Inflammatory macrophage treated with lipopolysaccharide for 4 hours (primary cell): ENCODE measurements at places on chromosomes 7 and 10.
A peak's percentile ranks its signal among the peaks of the same experiment; 100 is the strongest.

GRCh38 chr7:70867513-70867912, 264.4 kb upstream of the GALNT17 start:
- DNase-seq: no peak

DNA sequence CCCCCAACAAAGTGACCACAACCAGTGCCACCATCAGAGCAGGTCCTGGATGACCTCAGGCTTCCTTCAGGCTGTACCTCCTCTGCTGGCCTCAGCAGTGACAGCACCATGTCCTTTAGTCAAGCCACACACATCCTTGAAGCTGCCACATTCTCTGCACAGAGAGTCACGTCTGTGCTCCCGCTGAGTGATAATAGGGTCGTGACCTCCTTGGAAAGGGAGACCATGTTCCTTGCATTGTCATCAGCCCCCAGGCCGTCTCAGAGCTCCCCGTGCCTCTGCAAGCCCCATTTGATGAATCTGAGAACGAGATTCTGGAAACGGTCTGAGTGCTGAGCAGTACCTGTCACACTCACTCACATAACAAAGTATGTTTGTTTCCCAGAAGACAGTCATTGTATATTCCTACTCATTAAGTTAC, 106.5 kb upstream of the PRR15 start:
- DNase-seq: no peak

- DNase-seq: no peak
Observed at GRCh38 chr10:24928163-24928562, 24.2 kb downstream of the PRTFDC1 start.

DNA sequence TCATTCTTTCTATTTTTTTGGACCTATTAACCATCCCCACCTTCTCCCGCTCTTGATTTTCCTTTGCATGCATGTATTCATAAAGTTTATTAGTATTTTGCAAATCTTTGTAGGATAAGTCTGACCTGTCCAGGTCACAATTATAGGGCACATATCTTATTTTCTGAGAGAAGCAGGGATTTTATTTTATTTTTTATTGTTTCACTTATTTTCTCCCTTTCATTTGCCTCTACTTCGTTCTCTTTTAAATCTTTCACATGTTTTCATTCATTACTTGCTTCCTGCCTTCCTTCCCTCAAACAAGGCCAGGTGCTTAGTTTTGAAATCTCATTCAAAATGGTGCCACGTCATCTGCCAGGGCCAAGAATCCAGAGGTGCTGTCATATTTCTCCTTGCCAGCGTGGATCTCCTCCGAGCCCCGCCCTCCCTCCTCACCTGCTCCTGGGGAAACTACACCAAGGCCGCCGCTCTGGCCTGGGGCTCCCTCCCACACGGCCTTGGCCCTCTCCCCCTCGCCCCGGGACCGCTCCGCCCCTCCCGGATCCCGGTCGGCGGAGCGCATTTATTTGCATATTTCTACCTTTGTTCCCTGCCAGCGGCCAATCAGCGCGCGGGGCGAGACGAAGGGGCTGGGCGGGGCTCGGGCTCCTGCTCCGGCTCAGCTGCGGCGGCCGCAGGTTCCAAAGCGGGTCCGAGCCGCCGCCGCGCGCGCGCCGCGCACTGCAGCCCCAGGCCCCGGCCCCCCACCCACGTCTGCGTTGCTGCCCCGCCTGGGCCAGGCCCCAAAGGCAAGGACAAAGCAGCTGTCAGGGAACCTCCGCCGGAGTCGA, at the start of gene TSPAN13:
Gene TSPAN13, plus strand, starts transcription at position 654 of the 830 bp plus-strand sequence. CDS start 213 bp downstream, outside the sequence.
- peak; percentile 39 for DNase-seq

DNA sequence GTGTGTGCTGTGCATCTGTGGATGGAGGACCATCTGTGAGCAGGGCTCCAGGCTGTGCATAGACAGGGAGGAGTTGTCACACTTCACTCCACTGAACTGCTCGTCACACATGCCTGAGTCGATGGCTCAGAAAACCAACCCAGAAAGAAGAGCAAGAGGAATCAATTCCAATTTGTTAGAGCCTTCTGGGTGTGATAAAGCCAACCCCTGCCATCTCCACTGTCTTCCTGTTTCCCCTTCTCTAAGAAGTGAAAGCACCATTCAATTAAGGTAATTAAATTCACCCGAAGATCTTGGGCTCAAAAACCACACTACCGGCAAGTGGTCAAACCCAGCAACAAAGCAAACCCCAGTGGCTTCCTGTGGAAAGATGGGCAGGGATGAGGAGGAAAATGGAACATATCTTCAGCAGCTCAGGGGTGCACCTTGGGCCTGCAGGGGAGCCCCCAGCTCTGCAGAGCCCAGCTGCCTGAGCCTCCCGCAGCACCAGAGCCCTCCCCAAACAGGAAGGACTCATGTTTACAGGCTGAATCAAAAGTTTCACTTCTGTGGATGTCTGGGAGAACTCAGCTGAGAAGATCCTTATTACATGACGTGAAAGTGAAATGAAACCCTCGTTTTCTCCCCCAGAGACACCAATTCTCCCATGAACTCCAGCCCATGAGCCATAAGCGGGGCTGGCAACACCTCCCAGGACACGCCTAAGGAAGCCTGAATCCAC, 10.9 kb downstream of the C10orf71 start:
- peak; percentile 92 for DNase-seq

DNA sequence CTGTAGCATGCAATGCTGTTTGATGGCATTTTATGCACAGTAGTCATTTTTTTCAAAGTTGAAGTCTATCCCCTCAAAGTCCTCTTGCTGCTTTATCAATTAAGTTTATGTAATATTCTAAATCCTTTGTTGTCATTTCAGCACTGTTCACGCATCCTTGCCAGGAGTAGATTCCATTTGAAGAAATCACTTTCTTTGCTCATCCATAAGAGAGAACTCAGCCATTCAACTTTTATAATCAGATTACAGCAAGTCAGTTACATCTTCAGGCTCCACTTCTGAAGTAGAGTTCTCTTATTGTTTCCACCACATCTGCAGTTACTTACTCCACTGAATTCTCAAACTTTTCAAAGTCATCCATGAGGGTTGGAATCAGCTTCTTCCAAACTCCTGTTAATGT, 32.3 kb downstream of the SDHAF3 start:
- DNase-seq: no peak

DNA sequence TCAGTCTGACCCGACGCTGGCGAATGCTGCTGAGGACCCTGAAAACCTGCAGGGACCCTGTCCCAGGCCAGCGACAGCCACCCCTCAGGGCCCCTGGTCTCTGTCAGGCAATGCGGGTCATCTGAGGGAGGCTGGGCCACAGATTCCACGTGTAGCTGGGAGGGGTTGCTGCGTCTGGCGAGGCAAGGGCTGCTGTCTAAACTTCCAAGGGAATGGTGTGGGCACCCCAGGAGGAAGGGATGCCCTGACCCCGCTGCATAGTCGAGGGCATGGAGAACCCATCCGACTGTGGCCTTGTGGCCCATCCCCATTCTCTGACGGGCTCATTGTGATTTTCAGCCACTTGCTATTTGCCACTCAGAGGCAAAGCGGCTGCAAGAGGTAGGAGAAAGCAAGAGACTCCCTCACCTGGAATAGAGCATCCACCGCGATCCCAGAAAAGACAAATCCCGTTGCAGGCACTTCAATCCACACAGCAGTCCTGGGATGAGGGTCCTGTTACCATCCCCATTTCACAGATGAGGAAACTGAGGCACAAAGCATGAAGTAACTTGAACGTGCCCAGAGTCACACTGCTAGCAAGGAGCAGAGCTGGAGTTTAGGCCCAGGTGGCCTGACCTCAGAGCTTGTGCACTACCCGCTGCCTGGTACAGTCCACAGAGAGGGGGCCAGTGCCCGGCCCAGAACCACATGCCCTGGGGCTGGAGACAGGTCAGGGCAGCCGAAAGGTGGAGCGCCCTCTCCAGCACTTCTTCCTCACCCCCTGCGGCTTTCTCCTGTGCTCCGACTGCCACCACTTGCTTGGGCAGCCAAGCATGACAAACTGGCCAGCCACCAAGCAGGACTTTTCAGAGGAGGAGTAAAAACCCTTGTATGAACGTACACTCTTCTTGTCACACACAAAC, 163.8 kb upstream of the KLF14 start:
- DNase-seq: no peak

- no peak for DNase-seq
Observed at GRCh38 chr7:54712820-54713219, 46.2 kb downstream of the SEC61G start.

- DNase-seq: peak; percentile 82
Observed at GRCh38 chr10:128047991-128048818, 78.0 kb downstream of the MKI67 start.

DNA sequence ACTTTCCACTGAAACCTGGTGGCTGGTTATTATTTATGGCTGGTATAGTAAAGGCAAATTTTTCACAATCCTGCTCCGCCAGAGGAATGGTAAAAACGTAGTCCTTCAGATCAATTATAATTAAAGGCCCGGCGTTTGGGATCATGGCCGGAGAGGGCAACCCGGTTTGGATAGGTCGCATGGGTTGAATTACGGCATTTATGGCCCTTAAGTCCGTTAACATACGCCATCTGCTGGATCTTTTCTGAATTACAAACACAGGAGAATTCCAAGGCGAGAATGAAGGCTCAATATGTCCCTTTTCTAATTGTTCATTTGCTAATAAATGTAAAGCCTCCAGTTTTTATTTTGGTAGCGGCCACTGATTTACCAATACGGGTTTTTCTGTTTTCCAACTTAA, 11.3 kb upstream of the TAS2R3 start:
- no peak for DNase-seq

- no peak for DNase-seq
Observed at GRCh38 chr7:141001122-141001521, 13.6 kb downstream of the MRPS33 start.

DNA sequence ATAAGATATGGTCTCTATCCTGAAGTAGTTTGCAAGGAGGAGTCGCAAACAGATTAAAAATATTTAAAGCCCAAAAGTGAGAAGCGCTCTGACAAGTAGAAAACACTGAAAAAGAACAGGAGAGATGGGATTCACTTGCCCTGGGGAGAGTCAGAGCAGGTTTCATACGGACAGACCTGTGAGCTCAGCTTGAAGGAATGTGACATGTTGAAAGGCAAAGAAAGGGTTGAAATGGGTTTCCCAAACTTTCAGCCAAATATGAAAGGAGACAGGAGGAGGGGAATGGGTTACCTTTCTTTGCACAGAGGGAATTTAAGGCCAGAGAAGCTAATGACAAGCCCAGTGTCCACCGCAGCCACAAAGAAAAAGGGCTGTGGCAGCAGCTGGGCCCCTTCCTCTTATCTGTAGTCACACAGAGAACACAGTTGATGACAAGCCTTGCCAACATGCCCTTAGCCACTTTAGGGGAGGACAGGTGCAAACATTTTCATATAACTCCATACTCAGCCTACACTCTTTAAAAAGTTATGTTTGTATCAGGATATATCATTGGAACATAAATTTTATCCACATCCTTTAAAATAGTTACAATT, 14.9 kb downstream of the HOXA1 start:
- DNase-seq: no peak
